ENCODE measurements at places on chromosomes 2 and 18.

- no peak for DNase-seq
These were observed 23.3 kb upstream of the FHOD3 start for GRCh38 chr18:36274083-36274715.

GRCh38 chr2:133434959-133435668 lies 133.1 kb downstream of the NCKAP5 start:
- no peak for DNase-seq

DNA sequence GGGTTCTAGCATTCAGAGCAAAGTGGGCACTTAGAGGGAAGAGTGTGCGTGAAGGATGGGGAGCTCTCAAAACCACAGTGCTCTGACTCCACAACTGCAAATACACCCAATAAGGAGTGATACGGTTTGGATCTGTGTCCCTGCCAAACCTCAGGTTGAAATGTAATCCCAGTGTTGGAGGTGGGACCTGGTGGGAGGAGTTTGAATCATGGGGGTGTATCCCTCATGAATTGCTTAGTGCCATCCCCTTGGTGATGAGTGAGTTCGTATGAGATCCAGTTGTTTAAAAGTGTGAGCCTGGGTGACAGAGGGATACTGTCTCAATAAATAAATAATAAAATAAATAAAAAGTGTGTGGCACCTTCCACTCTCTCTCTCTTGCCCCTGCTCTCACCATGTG lies 50.3 kb upstream of the CCDC85A start:
- DNase-seq: no peak

DNA sequence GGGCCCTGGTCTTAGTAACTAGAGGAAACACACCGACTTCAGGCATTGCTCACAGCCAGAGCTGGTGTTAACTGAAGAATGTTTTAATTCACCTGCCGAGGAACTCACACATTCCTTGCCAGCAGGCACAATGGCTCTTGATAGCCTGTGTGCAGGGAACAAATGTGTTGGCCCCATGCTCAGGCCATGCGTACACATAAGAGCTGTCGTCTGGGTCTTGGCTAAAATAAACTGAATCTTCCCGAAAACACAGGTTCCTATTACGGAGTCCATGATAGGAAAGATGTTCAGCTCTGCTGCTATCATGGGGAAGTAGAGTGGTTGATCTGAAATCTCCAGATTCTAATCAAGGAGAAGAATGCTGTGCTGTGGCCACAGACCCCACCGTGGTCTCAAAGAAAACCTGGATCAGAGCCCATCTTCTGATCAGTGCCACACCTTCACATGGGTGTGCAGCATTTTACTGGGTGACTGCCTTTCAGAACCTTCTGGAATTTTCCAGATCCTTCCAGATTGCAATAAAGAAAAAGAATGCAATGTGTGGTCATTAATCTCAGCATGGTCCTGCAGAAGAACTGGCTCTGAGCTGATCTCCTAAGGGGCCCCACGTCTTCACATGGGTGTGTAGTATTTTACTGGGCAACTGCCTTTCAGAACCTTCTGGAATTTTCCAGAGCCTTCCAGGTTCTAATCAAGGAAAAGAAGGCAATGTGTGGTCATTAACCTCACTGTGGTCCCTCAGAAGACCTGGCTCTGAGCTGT lies 17.2 kb downstream of the MBP start:
- DNase-seq: peak; percentile 25

DNA sequence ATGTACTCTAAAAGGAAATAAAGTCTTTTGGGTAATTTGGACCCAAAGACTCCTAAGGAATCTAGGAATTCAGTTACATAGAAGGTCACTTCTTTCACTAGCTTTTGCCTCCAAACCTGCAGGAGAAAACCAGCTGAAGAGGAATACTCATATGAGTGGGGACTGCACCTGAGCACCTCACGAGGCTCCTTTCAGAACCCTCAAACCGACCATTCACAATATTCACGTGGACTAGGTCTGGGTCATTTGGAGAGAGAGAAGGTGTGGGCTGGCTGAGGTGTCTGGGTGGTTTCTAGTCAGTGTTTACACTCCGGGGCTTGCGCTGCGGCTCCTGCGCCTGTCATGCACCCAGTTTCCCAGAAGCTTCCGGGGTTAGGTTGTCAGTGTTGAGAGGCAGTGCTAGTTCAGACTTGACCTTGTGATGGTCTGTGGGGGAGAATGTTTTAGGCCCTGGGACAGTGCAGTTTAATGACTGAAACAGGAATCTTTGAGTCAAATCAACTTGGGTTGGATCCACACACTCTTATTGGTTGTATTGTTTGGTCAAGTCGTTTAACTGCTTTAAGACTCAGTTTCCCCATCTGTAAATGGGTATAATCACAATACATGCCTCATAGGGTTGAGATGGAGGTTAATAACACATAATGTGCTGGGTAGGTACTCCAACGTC lies 78.4 kb downstream of the LIMS1 start:
- DNase-seq: peak; percentile 72

GRCh38 chr18:66990909-66991308 lies 387.0 kb upstream of the CDH19 start:
- DNase-seq: no peak

DNA sequence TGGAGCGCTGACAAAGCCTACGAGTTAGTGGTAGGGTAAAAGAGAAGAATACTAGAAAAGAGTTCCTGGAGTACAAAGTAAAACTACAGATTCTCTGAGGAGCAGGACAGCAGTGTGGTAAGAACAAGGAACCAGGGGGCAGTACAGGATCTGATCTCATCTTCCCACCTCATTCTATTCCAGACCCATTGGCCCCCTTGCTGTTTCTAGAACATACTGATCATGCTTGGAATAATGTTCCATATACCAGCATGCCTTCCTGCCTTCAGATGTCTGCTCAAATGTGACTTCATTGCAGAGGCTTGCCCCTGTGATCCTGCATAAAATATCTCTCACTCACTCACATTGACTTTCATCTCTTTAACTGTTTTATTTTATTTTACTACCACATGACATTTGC lies 19.3 kb downstream of the MSGN1 start:
- DNase-seq: no peak

GRCh38 chr2:238970553-238971081 lies 122.7 kb downstream of the TWIST2 start:
- DNase-seq: peak; percentile 67

GRCh38 chr18:54931152-54931551 lies 28.1 kb downstream of the CCDC68 start:
- DNase-seq: no peak

DNA sequence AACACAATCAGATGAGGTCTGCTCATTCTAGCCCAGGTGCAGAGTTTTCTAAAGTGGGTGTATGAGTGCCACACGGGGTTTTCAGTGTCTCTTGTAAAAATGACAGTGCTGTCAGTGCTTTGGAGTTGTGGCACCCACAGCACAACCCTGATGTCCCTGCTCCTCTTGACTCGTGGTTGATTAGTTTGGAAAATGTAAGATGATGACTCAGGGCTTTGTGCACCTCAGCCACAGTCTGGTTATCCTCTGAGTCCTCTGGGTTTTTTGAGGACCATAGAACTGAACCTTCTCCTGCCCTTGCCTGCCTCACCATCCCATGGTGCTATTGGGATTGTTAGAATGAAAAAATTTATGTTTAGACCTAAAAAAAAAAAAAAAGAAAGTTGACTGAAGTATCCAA lies 105.6 kb downstream of the MYO1B start:
- no peak for DNase-seq

DNA sequence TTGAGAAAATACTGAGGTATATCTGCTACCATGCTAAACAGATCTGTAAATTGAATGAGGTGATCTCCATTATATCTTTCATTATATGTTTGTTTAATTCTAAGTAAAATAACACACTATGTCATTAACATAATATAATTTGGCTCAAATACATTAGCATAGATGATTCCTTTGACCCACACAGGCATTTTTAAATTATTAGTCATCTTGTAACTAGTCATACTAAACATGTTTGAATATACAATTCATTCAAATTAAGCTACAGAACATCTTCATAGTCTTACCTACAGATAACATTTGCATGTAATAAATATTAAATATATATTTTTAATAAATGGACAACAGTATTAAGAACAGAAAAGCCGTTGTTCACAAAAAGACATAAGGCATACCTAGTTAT lies 52.7 kb upstream of the KYNU start:
- no peak for DNase-seq

GRCh38 chr2:238793801-238794449 lies 54.0 kb upstream of the TWIST2 start:
- DNase-seq: no peak

DNA sequence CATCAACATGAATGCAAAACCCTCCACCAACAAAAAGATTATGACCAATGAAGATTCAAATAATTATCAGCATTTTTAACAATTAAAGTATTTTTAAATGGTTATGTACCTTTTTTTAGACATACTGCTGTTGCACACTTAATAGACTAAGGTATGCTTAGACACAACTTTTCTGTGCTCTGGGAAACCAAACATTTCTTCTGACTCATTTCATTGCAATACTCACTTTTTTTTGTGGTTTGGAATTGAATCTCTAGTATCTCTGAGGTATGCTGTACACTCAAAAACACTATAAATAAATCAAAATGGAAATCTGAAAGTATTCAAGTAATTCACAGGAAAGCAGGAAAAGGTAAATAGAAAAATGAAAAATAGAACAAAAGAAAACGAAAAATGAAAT lies 247.9 kb upstream of the POU3F3 start:
- DNase-seq: no peak

GRCh38 chr2:117360586-117360985 lies 453.9 kb upstream of the DDX18 start:
- no peak for DNase-seq

GRCh38 chr2:148939271-148939670 lies 64.2 kb downstream of the KIF5C start:
- DNase-seq: no peak

GRCh38 chr2:20425371-20425881 lies 21.4 kb upstream of the RHOB start:
- no peak for DNase-seq

DNA sequence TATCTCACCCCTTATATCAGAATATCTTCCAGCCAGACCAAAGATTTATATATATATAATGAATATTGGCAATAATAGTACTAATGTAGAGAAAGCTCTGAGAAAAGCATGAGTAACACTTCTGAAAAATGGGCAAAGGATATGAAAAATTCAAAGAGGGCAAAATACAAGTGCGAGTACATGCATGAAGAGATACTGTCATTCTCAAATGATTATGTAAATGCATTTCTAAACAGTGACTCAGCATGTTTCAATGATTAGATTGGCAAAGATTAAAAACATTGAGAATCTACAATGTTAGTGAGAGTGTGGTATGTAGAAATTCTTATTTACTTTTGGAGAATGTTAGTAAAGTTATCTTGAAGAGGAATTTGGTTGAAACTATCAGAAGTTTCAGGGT lies 118.3 kb upstream of the NEDD4L start:
- no peak for DNase-seq

DNA sequence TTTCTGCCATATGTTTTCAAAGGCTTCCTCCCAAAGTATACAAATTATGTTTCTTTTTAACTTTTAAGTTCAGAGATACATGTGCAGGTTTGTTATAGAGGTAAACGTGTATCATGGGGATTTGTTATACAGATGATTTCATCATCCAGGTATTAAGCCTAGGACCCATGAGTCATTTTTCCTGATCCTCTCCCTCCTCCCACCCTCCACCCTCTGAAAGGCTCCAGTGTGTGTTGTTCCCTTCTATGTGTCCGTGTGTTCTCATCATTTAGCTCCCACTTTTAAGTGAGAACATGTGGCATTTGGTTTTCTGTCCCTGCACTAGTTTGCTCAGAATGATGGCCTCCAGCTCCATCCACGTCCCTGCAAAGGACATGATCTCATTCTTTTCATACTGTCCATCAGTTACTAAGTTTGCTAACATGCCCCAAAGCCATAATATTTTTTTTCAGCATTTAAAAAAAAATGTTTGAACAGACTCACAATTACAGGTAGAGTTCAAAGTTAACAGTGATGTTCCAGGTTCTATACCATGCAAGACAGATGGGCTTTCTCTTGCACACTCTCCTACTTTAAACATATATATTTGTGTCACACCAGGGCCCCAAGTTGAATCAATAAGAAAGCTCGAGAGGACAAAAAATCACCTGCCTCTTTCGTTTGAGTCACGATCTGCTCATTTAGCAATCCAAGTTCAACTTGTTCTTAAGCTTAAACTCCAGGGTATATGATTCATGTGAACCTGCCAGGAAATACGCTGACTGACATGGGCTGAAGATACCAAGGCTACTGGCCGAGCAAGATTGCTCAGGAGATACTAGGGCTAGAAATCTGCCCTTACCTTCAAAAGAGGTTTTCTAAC lies 77.6 kb downstream of the AP1S3 start:
- DNase-seq: no peak
